ENCODE measurements at places on chromosomes 3 and 15. TPM values are rescaled to one million over a fixed set of nuclear protein-coding genes. Genes with fewer than 3 reads are reported as not detected.
A peak's percentile ranks its signal among the peaks of the same experiment; 100 is the strongest.

DNA sequence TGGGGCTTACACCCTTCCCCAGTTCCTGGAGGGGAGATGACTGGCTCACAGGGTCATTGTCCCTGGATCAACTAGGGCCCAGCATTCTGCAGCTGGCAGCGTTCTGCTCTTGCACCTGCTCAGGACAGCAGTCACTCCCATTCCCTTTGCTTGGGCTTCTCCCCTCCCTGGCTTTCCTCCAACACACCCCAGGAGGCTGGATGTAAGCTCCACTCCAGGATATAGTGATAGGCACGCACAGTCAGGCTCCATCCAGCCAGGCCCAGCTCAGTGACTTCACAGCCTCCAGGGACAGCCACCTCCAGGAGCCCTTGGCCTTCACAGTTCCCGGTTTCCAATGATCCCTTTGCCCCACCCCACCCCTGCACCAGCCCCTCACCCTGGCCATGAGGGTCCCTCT is 1.9 kb downstream of the SPTBN5 start:
- peak; percentile 51 for DNase-seq

DNA sequence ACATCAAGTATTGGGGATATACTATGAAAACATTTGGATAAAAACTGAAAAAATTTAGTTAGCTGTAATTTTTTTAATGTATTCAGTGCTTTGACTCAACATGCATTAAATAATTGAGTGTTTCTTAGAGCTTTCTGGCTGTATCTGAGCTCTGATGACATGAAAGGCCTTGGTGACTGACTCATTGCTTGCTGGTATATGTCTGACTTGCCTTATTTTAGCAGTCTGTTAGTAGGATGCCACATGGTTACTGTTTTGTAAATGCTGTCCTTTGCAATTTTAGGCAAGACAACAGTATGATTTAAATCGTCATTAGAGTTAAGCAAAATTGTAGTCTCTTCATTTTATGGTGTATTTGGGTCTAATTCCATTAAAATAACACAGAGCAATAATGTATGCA is 199.2 kb downstream of the GHSR start:
- DNase-seq: no peak

KBTBD13 gene
- not detected for total RNA-seq

MKRN2OS gene
- not detected for total RNA-seq

- no peak for DNase-seq
These were observed 14.4 kb upstream of the TSPAN3 start for GRCh38 chr15:77085297-77085696.

HESX1 gene
- not detected for total RNA-seq

CAV3 gene
- not detected for total RNA-seq

DNA sequence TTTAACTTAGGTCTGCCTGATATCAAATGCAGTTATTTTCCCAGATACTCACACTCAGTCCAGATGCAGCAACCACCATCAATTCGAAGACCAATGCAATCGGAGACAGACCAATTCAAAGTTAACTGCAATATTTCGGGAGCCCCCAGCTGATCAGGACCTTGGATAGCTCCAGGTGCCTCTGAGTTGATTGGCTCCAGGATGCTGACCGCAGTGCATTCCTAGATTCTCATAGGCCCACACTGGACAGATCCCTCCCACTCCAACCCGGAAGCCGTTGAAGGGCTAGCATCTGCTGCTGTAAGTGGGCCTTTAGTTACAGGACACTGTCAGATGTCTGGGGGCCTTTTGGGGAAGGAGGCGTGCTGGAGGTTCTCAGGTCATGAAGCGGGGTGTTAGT is 89.5 kb upstream of the ATP2B2 start:
- DNase-seq: peak; percentile 85

GRCh38 chr3:170585937-170586310 is at the start of gene SLC7A14:
Gene SLC7A14, minus strand, starts transcription at chr3:170586075. Its CDS starts 59,139 bp downstream, at chr3:170526936.
- no peak for DNase-seq

- no peak for DNase-seq
These were observed 1274.7 kb upstream of the CADM2 start for GRCh38 chr3:83683937-83684598.

Measured in A673 (cell line).